ENCODE measurements at places on chromosomes 4 and X.

- no peak for DNase-seq
Observed at GRCh38 chr4:25888781-25889180, 25.2 kb upstream of the SMIM20 start.

DNA sequence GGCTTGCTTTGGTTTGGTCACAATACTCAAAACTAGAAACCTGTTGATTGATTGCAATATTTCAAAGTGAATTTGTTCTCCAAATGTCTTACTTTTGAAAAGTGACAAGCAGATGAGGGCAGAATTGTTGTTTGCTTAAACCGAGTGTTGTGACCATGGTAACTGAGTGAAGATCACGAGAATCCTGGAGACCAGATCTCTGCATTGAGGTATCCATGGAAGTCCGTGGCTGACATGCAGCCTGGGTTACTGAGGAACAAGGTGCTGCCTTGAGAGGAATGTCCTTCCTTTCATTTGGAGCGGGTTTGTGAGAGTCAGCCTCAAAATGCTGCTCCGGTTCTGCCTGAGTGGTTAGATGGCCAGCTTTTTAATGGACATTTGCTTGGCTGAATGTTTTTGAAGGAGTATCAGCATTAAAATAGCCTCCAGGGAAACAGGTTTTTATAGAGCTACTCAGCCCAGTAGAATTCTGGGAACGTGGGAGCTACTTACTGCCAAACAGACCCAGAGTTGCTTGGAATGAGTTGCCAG is 31.3 kb downstream of the NYX start:
- peak; percentile 77 for DNase-seq

- peak; percentile 14 for DNase-seq
Observed at GRCh38 chr4:75678965-75679364, 5.8 kb upstream of the G3BP2 start.

DNA sequence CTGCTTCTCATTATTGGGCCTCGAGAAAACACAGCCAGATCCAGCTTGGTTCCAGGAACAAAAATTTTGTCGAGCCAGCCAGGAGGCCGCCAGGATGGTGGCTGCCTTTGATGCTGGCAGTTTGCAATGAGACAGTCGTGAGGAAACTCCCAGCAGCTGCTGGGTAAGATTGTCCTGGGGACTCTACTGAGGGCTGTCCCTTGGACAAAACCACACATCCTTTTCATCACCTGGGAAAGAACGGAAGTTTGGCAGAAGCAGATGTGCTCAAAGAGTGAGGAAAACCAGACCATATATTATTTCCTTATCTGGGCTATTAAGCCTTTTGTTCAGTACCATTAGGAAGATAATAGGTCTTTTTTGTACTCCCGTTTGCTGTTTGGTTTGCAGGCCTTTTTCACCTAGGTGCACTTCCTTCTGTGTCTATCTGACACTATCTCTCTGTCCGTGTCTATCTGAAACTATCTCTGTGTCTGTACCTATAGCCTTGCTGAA is 13.4 kb upstream of the PAPSS1 start:
- no peak for DNase-seq

DNA sequence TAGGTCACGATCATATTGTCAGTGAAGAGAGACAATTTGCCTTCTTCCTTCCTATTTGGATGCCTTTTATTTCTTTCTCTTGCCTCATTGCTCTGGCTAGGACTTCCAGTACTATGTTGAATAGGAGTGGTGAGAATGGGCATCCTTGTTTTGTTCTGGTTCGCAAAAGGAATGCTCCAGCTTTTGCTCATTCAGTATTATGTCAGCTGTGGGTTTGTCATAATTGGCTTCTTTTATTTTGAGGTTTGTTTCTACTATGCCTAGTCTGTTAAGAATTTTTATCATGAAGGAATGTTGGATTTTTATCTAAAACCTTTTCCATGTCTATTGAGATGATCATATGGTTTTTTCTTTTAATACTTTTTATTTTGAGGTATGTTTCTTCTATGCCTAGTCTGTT is 152.3 kb upstream of the MAD2L1 start:
- no peak for DNase-seq

- DNase-seq, result no peak
Observed at GRCh38 chrX:87468941-87469340, 48.7 kb upstream of the KLHL4 start.

- no peak for DNase-seq
Observed at GRCh38 chrX:153924149-153924861, 1.8 kb downstream of the ARHGAP4 start.

DNA sequence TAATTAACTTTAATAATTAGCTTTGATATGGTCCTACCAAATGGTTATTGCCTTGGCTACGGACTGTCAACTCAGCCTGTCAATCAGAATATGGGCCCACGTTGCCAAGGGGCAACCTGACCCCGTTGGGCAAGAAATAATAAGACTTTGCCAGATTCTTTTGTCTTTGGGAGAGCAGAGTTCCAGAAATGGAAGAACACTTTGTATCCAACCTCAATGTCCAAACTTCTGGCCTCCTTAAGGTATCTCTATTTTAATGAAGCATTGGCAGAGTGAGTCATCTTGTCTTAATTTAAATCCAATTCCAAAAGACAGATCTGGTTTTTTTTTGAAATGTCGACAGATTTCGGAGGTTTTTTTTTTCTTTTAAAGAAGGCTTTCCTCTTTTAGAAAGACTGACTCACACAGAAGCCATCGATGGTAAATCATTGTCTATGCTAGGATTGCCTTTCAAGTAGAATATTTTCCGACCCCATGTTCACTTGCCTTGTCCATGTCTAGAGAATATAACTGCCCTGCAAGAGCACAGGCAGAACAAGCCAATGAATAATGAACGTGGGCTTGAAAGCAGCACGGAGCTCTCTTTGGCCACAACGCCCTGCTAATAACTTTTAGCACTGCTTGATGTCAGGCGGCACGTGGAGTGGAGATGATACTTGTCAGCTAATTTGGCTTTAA is 190.3 kb upstream of the GATB start:
- no peak for DNase-seq

GRCh38 chr4:184649971-184650855 is 675 bp downstream of the PRIMPOL start:
- DNase-seq, result no peak

GRCh38 chrX:47129899-47130358 is 14.6 kb downstream of the NDUFB11 start:
- no peak for DNase-seq
